ENCODE measurements at places on chromosomes 11 and 22.

- DNase-seq, result no peak
Observed at GRCh38 chr11:28223994-28224393, 115.8 kb downstream of the METTL15 start.

GRCh38 chr11:20090654-20091374 lies 69.5 kb downstream of the DBX1 start:
- no peak for DNase-seq

GRCh38 chr11:38182126-38182866 lies 1584.3 kb upstream of the RAG2 start:
- DNase-seq, result no peak

GRCh38 chr22:39988386-39989114 lies 6.2 kb upstream of the FAM83F start:
- no peak for DNase-seq

DNA sequence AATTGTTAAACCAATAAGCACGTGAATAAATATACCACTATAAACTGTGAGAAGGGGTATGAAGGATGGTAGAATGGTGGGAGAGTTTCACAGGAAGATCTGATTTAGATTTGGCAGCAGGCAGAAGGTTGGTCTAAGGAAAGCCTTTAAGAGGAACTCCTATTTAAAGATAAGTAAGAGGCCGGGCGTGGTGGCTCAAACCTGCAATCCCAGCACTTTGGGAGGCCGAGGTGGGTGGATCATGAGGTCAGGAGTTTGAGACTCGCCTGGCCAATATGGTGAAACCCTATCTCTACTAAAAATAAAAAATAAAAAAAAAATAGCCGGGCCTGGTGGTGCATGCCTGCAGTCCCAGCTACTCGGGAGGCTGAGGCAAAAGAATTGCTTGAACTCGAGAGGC lies 45.8 kb upstream of the CXCR5 start:
- DNase-seq, result no peak

All from esophagus squamous epithelium (tissue), 5 donors.